ENCODE measurements at places on chromosomes 12 and 14. TPM values are rescaled to one million over a fixed set of nuclear protein-coding genes. Genes with fewer than 3 reads are reported as not detected.
A peak's percentile ranks its signal among the peaks of the same experiment; 100 is the strongest.

CD163L1 gene
- polyA plus RNA-seq: 2.8 TPM

- H3K27me3 ChIP-seq: peaks cover 2% of the 10 kb centered on the region
- no peak overlapping the region for H3K4me3 ChIP-seq
- peak; percentile 45 for DNase-seq
- no peak overlapping the region for H3K27ac ChIP-seq
These were observed 13.0 kb upstream of the LEMD3 start for GRCh38 chr12:65156366-65156841.

- H3K4me3 ChIP-seq: no peak overlapping the region
- no peak for DNase-seq
- H3K27me3 ChIP-seq: no peaks in the 10 kb centered on the region
- no peak overlapping the region for H3K27ac ChIP-seq
- no peaks in the 10 kb centered on the region for H3K36me3 ChIP-seq
These were observed 27.1 kb downstream of the TESC start for GRCh38 chr12:117072106-117072505.

- H3K36me3 ChIP-seq: no peaks in the 10 kb centered on the region
- H3K4me3 ChIP-seq: no peak overlapping the region
- H3K27ac ChIP-seq: no peak overlapping the region
- DNase-seq: no peak
These were observed 81.2 kb downstream of the PRKD1 start for GRCh38 chr14:29846339-29847055.

PIK3C2G gene
- not detected for polyA plus RNA-seq

DNA sequence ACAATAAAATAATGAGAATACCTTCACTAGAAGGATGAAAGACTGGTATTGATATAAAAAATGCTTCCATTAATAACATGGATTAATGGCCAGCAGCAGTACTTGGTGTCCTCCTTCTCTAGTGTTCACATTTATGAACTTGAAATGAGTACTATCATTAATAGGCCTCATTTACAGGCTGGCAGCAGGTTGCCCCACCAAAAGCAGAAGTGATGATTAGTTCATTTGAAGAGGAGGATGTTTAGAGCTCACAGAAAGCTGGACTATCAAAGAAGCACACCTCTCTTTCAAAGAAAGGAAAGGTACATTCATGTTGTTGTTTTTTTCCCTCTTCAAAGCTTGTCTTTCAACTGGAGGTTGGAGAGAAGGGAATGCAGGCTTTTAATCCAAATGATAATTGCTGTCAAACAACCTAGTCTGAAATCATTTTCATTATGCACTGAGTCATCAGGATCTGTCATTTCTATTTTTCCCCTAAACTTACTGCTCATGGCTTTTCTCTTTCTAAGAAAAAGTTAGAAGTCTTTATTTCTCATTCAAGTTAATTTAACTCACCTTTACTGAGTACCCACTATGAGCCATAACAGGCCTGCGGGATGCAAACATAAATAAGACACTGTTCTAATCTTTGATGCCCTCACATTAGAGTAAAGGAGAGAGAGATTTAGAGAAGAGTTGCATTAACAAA lies 157.9 kb upstream of the GRIP1 start:
- H3K36me3 ChIP-seq: no peaks in the 10 kb centered on the region
- no peak for DNase-seq
- no peak overlapping the region for H3K4me3 ChIP-seq
- no peaks in the 10 kb centered on the region for H3K4me1 ChIP-seq

- no peak overlapping the region for H3K27ac ChIP-seq
- no peaks in the 10 kb centered on the region for H3K36me3 ChIP-seq
- H3K27me3 ChIP-seq: no peaks in the 10 kb centered on the region
- no peak for DNase-seq
- H3K4me1 ChIP-seq: no peaks in the 10 kb centered on the region
These were observed 208.8 kb downstream of the VRK1 start for GRCh38 chr14:97005934-97006333.

GRCh38 chr12:3620856-3621255 lies 129.9 kb downstream of the PRMT8 start:
- no peak overlapping the region for H3K4me3 ChIP-seq
- H3K27ac ChIP-seq: no peak overlapping the region
- H3K4me1 ChIP-seq: no peaks in the 10 kb centered on the region
- H3K27me3 ChIP-seq: no peaks in the 10 kb centered on the region
- DNase-seq: no peak
- H3K36me3 ChIP-seq: no peaks in the 10 kb centered on the region

DNA sequence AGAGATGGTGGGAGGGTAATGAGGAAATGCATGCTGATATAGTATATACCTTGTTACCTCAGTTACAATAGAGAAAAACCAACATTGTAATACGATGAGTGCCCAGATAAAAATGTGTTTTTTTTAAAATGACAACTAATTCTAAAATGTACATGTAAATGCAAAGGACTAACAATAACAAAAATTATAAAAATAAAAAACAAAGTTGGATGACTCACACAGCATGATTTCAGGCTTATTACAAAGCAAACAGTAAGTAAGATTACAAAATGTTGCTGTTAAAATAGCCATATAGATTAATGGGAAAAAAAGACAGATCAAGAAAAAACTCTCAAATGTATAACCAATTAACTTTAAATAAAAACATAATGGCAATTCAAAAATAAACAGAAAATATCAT lies 1099.4 kb downstream of the FSCB start:
- H3K27ac ChIP-seq: no peak overlapping the region
- no peaks in the 10 kb centered on the region for H3K36me3 ChIP-seq
- no peak overlapping the region for H3K4me3 ChIP-seq
- H3K27me3 ChIP-seq: no peaks in the 10 kb centered on the region

DNA sequence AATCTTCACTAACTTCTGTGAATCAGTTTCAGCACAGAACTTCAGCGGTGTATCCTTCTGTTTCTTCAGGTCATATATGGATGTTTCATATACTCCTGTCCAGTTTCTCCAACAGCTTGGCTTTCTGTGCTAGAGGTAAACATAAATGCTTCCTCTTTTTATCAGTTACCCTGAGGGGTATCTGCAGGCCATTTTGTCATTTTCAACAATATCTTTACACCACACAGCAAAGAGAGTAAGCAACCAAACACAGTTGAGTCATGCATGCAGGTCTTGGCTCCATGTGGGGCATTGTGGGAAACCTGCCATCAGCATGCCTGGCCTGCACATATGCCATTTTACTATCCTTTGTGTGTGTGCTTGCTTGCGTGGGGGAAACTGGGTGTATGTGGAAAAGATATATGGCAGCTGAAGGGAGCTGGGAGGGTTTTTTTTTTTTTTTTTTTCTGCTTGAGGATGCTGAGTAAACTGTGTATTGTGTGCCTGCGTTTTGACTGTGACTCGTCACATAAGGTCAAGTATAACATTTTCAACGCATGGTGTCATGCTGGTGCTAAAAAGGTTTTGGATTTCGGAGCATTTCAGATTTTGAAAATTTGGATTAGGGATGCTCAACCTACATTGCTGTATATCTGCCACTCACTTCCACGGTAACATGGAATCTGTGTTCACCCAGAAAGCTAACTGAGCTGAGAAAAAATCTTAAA lies 56.1 kb upstream of the YARS2 start:
- DNase-seq: no peak
- no peaks in the 10 kb centered on the region for H3K36me3 ChIP-seq
- H3K4me3 ChIP-seq: no peak overlapping the region
- no peaks in the 10 kb centered on the region for H3K27me3 ChIP-seq

DNA sequence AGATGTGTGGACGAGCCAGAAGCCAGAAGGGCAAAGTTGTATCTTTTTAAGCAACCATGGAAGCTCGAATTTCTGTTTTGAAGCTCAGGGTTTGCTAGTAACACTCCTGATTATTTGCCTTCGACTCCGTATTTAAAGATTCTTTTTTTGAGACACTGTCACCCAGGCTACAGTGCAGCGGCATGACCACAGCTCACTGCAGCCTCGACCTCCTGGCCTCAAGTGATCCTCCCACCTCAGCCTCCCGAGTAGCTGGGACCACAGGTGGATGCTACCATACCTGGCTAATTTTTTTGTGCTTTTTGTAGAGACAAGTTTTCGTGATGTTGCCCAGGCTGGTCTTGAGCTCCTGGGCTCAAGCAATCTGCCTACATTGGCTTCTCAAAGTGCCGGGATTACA lies 18.7 kb upstream of the OASL start:
- peaks cover 4% of the 10 kb centered on the region for H3K4me1 ChIP-seq
- H3K27ac ChIP-seq: no peak overlapping the region
- no peak overlapping the region for H3K4me3 ChIP-seq
- H3K36me3 ChIP-seq: no peaks in the 10 kb centered on the region

TAS2R7 gene
- polyA plus RNA-seq: not detected

GRCh38 chr14:47389535-47389934 lies 285.9 kb downstream of the MDGA2 start:
- H3K4me3 ChIP-seq: no peak overlapping the region
- no peak for DNase-seq
- no peaks in the 10 kb centered on the region for H3K4me1 ChIP-seq
- H3K36me3 ChIP-seq: no peaks in the 10 kb centered on the region
- no peak overlapping the region for H3K27ac ChIP-seq

- peaks cover 6% of the 10 kb centered on the region for H3K4me1 ChIP-seq
- H3K27ac ChIP-seq: no peak overlapping the region
- H3K27me3 ChIP-seq: peaks cover 90% of the 10 kb centered on the region
These were observed 831 bp upstream of the NKX2-1 start for GRCh38 chr14:36520601-36521525.

DNA sequence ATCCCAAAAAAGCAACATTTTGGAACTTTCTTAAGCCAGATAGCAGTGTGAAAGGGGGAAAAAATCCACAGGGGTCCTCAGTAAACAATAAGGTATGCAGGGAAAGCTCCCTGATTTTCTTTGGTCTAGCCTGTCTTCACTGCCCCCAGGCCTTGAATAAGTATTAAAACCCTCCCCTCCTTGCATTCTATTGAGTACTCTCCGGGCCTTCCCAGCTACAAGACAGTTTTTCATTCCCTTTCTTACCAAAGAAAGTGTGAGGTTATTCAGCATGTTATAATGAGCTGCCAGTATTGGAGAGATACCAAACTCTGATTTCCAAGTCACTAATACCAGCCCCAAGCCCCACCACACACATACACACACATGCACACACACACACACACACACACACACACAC lies 59.8 kb upstream of the KIF21A start:
- H3K4me1 ChIP-seq: peaks cover 7% of the 10 kb centered on the region
- DNase-seq: no peak

C12orf56 gene
- polyA plus RNA-seq: 0.19 TPM

DNA sequence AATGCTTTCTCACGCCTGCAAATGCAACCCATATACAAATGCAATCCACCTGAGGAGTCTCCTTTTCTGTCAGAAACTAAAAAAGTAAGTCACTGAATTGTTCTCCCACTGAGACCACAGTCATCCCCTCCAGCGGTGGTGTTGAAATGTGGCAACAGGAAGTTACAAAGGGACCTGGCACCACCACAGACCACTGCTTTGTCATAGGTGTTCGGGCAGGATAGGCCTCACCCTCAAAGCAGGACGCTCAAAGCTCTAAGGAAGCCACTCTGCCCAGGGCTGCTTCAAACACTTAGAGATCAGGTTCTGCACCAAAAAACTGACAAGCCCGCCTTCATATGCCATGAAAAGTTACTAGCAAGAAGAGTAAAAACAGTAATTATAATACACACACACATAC lies 11.3 kb downstream of the PHLDA1 start:
- peak overlapping the region; percentile 82 for H3K27ac ChIP-seq
- no peaks in the 10 kb centered on the region for H3K36me3 ChIP-seq
- no peak overlapping the region for H3K4me3 ChIP-seq
- no peaks in the 10 kb centered on the region for H3K27me3 ChIP-seq

GRCh38 chr12:123102366-123102765 lies 48.5 kb downstream of the PITPNM2 start:
- H3K36me3 ChIP-seq: no peaks in the 10 kb centered on the region
- no peak for DNase-seq
- H3K4me3 ChIP-seq: no peak overlapping the region
- no peak overlapping the region for H3K27ac ChIP-seq

DNA sequence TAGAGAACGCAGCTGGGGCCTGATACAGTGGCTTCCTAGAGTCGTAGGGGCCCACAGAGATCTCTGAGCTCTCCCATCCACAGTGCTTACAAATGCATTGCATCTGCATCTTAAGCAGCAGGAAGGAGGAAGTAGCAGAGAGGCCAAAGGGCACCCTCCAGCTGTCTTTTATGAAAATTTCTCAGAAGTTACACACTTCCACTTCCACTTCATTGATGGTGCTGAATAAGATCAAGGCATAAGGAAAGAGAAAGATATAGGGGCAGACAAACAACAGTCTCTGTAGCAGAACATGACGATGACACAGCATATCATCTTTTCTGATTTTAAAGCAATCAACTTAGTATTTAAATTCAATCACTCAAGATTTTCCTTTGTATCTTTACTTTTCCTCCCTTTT lies 51.6 kb upstream of the ABCC9 start:
- no peaks in the 10 kb centered on the region for H3K27me3 ChIP-seq
- H3K4me1 ChIP-seq: peaks cover 9% of the 10 kb centered on the region
- peak; percentile 48 for DNase-seq
- no peak overlapping the region for H3K27ac ChIP-seq
- no peak overlapping the region for H3K4me3 ChIP-seq

TEX22 gene
- 0.06 TPM for polyA plus RNA-seq

GRCh38 chr12:82146740-82147139 lies 211.4 kb downstream of the CCDC59 start:
- no peak for DNase-seq
- H3K4me1 ChIP-seq: no peaks in the 10 kb centered on the region
- H3K36me3 ChIP-seq: no peaks in the 10 kb centered on the region
- H3K4me3 ChIP-seq: no peak overlapping the region
- H3K27ac ChIP-seq: no peak overlapping the region
- H3K27me3 ChIP-seq: no peaks in the 10 kb centered on the region

DNA sequence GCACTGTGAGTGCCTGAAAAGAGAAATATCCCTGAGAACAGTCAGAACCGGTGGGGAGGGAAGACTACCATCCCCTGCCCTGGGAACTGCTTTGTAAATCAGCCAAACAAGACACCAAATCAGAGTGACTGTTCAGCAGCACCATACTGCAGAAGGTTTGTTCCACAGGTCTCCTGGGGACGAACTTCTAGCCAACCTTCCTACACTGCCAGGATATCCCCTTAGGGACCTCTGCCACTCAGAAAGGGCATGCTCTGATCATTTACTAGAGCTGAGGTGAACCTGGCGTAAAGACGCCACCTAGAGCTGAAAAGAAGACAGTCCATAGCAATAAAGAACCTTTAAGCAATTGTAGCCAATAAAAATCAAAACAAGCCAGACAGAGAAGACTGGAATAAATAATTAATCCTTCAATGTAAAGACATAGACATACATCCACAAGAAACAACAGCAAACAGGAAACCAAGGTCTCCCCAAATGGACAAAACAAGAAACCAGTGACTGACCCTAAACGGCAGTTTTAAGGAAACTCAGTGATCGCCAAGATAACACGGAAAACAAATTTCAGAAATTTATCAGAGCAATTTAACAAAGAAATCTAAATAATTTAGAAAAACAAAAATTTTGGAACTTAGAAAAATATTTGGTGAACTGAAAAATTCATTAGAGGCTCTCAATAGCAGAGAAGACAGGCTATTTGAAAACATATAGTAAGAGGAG lies 228.1 kb upstream of the AMIGO2 start:
- H3K36me3 ChIP-seq: no peaks in the 10 kb centered on the region
- H3K4me1 ChIP-seq: no peaks in the 10 kb centered on the region
- no peak overlapping the region for H3K27ac ChIP-seq
- no peak overlapping the region for H3K4me3 ChIP-seq
- H3K27me3 ChIP-seq: no peaks in the 10 kb centered on the region
- DNase-seq: peak; percentile 66
